GDM1 (cell line): ENCODE measurements at places on chromosomes 1 and 21.

- DNase-seq, result no peak
These were observed 331.9 kb downstream of the DISC1 start for GRCh38 chr1:231958448-231958847.

GRCh38 chr1:151563376-151563775, 23.3 kb downstream of the TUFT1 start:
- DNase-seq, result no peak

DNA sequence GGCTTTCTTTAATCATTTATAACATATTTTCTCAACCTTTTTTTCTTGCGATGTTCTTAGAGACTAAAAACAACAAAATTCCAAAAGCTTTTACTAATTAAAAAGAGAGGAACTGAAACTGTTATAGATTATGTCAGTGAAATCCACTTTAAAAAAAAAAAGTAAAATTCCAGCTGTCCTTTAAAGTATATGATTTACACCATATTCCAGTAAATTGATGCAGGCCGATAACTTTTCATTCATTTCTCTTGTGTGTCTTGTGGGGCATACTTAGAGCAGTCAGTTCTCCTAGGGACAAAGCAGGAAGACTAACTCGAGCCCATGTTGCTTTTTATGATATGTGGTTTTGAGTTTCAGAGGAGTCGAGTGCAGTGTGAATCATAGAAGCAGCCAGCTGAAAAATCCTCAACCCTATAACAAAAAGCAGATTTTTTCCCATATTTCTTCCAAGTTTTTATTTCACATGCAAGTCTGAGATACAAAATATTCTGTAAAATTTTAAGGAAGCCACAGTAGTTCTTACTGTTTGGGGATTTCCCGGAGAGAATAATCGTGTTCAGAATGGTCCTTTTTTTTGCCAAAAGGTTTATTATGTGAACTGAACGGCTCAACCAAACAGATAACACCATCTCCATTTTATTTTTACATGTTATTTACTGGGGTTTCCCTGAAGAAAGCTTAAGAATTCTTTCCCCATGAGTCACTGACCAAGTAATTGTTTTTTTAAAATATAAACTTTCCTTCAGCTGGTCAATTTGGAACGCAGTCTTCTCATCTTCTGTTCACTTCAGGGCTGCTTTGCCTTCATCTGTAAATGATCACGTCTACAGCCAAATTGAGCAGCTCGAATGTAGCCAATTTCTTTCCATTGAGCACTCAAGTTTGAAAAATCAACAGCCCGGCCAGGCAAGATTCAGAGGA, 77.0 kb upstream of the C1orf105 start:
- DNase-seq, result no peak

DNA sequence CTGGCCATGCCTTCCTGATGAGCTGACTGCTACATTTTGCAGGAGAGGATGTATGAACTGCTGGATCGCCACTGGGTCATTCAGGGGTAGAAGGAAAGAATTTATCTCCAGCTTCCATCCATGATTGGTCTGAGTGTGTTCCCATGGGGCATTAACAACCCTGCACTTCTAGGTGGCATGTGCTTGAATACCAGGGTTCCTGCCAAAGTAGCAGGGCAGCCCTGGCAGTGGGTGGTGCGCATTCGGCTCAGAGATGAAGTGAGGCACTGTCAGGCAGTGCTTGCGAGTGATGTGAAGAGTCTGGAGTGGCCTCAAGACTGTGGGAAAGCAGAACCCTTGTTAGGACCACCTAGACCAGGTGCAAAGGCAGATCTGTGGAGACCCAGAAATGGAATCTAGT, 294.9 kb downstream of the ASTN1 start:
- DNase-seq, result no peak

GRCh38 chr1:77509898-77510297, 172.6 kb downstream of the ZZZ3 start:
- no peak for DNase-seq

GRCh38 chr1:52045236-52045635, 9.8 kb downstream of the TXNDC12 start:
- no peak for DNase-seq

DNA sequence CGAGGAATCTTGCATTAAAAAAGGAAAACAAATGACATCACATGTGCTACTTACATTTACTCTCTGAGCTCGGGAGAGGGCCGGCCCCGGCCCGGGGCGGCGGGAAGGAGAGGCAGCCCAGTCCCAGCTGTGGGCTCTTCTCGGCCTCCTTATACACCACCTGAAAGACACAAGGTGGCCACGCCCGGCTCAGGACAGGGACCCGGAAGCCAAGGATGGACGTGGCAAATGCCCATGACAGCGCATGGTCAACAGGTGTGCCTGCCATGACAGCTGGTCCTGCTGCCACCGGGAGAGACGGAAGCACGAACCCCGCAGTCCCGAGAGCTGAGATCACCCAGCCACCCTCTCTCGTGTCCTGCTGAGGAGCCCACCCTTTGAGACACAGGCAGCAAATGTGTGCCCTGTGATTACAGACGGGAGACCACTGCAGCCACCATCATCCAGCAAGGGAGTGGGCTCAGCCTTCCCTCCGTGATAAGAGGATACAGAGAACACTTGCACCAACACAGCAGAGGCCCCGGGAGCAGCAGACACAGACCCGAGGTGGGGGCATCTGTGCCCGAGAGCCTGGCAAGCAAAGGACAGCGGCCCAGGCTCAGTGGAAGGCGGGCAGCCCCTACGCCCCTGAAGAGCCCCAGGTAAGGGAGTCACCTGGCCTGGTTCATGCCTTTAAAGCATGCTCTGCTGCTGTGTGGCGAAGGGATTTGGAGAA, 8.7 kb downstream of the TPRG1L start:
- no peak for DNase-seq

GRCh38 chr1:98468111-98468717, 193.3 kb upstream of the SNX7 start:
- no peak for DNase-seq

DNA sequence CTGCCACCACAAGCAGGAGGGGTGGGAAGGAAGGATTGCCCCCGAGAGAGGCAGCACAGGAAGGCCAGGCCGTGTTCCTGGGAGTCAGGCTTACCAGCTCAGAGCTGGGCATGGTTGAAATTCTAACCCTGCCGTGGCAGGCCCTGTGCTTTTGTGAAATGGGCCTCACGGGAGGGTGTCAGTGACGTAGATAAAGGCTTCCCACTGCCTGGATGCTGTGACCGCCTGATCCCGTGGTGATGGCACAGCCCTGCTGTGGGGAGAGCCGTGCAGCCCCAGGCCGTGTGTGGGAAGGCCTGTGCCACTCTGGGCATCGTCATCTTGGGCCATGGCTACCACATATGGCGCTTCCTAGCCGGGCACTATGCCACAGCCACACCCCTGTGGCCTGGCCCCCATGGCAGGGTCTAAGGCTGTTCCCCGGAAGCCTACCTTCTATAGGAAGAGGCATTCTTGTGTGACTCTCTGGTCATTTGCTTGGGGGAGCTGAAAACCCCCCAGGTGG, 161.3 kb downstream of the PCBP3 start:
- no peak for DNase-seq

- no peak for DNase-seq
These were observed 30.7 kb upstream of the RCC2 start for GRCh38 chr1:17470021-17470799.

DNA sequence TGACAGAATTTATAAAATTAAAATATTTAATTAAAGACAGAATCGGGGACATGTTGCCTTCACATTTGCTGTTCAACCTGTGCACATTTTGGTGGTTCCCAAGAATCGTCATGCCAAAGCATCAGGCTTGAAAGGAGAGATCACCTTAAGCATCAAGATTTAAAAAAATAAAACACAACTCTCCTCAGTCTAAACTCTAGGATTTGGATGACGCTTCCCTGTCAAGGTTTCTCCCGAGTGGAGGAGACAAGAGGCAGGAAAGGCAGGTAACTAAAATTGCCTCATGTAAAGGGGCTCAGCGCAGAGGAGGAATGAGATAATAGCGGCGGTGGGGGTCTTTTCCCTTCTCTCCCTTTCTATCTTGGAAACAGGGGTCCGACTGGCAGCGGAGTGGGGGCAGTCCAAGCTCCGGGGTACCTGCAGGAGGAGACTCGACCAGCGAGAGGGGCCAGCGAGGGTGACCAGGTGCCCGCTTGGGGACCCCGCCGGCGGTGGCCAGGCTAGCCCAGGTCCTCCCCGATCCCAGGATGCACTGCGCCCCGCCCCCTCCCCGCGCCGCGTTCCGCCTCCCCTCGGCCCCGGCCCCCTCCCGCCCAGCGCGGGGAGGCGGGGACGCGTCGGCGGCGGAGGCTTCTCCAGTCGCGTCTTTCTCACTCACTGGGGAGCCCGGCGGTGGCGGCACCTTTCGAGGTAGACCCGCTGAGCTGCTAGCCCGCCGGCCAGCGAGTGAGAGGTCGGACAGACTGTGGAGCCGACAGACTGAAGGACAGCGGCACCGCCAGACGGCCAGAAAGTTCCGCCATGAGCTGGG, at the start of gene FNBP1L:
TSS of gene FNBP1L (plus strand) at position 638 of the 811 bp plus-strand sequence. CDS start at position 802, 164 bp downstream.
- DNase-seq, result peak; percentile 80

GRCh38 chr1:41341365-41341683, 19.9 kb upstream of the FOXO6 start:
- no peak for DNase-seq

GRCh38 chr1:15023205-15023604, 130.3 kb upstream of the TMEM51 start:
- no peak for DNase-seq

DNA sequence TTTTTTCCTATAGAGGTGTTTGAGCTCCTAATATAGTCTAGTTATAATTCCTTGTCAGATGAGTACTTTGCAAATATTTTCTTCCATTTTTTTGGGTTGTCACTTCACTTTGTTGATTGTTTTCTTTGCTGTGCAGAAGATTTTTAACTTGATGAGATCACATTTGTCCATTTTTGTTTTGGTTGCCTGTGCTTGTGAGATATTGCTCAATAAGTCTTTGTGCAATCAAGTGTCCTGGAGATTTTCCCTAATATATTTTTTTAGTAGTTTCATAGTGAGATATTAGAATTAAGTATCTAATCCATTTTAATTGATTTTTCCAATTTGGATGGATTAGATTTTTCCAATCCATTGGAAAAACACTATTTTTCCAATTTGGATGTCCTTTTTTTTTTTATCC, 1395.5 kb downstream of the PLA2G4A start:
- no peak for DNase-seq

DNA sequence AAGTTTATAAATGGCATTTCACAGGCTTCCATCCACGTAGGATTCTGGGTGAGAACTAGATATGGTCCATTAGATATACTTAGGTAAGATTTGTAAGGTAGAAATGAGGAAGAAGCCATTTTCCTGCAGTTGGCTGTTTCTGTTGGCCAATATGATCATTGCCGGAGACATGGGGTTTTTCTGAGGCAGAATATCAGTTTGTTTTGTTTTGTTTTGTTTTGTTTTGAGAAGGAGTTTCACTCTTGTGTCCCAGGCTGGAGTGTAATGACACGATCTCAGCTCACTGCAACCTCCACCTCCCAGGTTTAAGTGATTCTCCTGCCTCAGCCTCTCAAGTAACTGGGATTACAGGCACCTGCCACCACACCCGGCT, 8.7 kb upstream of the EYA3 start:
- no peak for DNase-seq

DNA sequence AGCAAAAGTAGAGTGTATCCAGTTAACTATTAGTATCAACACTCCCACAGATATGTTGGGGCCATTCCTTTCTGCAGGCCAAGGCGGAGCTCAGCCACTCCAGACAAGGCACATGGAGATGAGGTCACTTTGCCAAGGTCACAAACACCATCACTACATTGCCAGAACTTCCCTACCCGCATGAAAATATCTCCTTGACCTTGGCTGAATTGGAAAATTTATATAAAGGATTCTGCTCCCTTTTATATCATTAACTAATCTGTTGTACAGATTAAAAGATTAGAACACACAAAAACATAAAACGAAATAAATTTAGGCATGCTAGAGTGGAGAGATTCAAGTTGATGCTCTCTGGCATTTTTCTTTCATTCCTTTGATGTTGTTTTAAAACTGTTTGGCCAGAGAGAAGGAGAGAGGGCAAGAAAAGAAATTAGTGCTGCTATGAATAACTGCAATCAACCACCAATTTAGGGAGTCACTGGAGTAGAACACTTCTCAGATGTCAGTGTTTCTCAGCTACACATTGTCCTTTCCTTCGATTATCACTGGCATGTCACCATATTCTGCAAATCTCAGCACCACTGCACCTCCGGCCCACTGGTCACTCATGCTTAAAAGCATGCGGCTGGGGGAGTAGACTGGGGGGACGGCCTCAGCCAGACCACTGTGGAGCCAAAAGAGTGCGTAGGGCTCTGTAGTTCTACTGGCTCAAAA, 78.7 kb upstream of the ATP1B1 start:
- DNase-seq, result no peak

DNA sequence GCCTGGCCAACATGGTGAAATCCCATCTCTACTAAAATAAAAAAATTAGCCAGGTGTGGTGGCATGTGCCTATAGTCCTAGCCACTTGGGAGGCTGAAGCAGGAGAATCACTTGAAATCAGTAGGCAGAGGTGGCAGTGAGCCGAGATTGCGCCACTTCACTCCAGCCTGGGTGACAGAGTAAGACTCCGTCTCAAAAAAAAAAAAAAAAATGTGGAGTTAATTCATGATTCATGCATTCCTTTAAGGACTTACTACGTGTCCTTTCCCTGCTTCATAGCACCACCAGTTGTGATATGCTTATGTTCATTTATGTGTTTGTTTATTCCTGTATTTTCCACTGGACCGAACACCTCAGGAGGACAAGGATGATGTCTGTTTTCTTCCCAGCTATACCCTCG, 12.7 kb upstream of the PRELP start:
- no peak for DNase-seq

DNA sequence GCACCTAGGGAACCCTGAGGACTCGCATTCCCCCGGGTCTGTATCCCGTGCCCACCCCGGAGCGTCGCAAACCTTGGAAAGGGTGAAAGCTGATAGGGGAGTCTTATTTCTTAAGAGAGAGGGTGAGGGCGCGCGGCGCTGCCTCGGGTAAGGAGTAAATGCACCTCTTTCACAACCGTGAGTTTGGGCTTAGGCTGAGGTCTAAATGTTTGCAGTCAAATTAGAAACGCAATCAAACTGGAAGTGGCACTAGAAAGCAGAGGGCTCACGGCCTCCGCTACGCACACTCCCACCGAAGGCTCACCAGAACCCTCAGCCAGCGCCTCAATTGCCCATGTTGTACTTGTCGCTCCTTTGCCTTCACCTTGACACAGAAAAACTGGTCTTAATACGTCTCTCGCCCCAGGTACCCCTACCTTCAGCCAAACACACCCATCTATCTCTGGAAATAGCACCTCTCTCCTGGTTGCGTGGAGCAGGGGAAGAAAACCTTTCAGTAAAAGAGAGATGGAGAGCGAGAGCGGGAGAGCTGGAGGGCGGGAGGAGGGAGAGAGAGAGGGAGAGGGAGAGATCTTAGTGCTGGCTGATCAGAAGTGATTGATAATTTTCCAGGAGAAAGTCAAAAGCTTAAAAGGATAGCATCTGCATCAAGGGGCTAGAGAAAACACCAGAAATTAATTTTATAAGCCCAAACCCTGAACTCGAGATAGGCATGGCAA, 1.7 kb upstream of the HLX start:
- no peak for DNase-seq

GRCh38 chr21:46187814-46188213, 3.6 kb upstream of the SPATC1L start:
- DNase-seq, result no peak

DNA sequence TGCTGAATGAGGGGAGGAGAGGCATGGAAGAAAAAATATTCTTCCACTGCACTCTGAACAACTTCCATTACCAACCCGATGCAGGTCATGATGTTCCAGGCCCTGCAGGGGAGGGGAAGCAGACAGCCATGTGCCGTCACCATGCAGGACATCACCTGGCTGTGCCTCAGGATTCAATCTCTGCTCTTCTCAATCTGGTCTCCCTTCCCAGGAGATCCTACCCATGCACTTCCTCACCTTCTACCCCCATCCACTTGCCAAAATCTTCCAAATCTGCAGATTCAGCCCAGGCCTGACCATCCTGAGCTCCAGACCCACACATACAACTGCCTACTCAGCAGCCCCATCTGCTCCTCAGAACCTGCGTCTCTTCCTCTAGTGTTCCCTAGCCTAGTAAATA, 5.8 kb upstream of the PAQR6 start:
- DNase-seq, result no peak
